ENCODE measurements at places on chromosomes 3 and 15.

DNA sequence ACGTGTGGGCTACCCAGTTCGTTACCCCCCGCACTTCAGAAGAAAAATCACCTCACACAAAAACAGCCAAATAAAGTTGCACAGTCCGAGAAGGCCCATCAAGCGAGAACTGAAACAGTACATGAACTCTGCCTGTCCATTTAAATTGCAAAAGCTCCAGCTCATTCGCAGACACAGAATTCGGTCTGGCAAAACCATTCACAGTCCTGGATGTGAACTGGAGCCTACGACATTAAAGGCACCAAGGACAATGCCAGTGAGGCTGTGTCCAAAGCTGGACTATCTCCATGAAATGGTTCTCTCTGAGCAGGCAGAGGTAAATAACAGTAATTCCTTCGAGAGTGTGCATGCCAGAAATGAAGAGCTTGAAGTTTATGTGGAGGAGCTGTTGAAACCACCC is 261.3 kb upstream of the ICE2 start:
- no peak for DNase-seq

- no peak for DNase-seq
Observed at GRCh38 chr3:127671523-127672428, 976 bp upstream of the ABTB1 start.

DNA sequence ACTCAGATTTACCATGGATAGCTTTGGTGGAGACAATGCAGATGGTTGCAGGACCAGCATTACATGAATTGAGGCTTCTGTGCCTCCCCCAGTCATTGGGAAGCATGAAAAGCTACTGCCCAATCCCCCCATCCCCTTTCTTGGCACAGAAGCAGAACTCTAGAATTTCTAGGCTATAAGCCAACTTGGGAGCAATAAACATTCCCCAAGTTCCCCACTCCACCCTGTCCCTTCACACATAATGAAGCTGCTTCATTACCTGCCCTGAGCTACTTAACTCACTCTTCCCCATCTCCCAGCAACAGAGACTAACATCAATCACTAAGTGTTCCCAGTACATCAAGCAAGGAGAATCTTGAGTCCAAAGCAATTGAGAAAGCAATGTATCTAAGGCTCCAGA is 164.5 kb downstream of the RORA start:
- no peak for DNase-seq

GRCh38 chr3:122936986-122937385 is 90.6 kb downstream of the SEMA5B start:
- no peak for DNase-seq

DNA sequence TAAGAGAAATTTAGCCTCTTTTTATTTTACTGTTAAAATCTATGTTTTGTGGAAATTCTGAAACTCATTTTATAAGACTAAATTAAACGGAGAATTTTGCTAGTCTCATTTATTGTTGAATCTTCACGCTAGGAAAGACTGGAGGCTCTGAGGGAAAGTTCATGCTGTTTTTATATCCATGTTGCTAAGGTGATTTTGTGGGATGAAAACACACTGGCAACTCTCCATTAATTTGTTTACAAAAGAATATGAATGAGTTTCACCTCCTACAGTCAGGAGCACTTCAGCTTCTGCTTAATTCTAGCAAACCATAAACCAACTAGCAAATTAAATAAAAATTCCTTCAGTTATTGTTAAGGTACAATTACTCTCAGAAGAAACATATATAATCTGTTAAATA is 195.4 kb downstream of the RAP2B start:
- no peak for DNase-seq

DNA sequence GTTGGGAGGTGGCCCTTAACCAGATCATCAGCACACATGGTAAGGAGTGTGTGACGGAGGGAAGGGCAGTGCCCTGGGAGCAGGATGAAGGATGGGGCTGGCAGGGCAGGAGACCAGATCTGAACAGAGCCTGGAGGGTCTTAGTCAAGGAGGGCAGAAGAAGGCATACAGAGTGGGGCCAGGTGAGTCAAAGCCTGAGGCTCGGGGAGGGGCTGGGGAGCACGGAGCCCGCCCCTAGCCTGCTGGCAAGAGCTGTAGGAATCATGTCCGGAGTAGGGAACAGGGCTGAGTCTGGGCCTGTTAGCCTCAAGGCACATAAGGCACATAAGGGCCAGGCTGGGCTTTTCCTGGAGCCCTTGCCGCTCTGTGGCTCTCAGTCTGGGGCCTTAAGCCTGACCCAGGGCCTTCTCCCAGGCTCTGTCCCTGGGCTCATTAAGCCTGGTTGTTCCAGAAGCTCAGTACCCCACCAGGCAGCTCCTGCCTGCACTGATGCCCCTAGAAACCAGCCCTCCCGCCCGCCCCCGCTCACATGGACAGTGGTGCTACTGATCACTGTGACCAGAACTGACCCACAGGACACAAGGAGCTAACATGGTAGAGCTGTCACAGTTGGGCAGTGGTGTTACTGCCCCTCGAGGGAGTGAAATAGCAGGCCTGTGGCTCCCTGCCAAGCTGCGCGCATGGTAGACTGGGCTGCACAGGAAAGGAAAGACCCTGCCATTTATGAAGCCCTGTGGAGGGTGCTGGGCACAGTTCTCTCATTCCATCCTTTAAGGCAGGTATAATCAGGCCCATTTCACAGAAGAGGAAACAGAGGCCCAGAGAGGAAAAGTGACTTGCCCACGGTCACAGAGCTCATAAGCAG is 14.6 kb downstream of the ISG20 start:
- no peak for DNase-seq

DNA sequence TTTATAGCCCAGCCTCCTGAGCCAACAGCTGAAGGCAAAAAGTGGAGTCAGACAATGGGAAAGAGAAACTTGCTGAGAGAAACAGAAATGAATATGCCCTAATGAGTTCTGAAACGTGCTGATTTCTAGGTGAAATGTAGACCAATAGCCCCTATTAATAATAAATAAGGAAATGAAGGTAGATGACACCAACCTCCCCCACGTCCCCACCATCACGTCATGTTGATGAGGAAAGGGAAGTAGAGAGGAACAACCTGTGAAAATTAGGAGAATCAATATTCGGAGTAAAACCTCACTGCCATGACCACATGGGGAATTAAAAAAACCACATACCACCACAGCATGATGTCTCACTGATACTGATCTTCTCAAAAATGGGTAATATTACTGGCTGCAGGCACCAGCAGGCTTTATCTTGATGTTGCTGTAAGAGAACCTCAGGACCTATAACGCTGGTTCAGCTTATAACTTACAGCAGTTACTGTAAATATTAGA is 64.0 kb downstream of the KAT2B start:
- peak; percentile 20 for DNase-seq

DNA sequence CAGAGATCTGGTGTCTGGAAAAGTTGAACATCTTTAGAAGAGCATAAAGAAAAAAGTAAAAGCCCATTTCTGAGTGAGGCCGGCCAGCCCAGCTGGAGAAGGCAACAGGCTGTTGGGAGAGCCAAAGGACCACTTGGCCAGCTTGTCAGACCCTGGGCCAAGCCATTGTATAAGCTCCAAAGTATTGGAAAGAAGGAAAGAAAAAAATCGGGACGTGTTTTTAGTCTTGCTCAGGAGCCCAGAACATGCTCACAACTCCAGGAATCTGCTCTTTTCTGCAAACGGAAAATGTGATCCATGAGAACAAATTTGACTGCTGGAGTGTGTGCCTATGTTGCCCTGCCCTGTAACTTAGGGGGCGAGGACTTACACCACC is 10.4 kb upstream of the CLPX start:
- no peak for DNase-seq

- no peak for DNase-seq
Observed at GRCh38 chr15:39774688-39775267, 7.9 kb downstream of the FSIP1 start.

- no peak for DNase-seq
Observed at GRCh38 chr3:180142041-180142440, 105.3 kb upstream of the PEX5L start.

GRCh38 chr15:29821416-29822099 is 710 bp downstream of the TJP1 start:
- DNase-seq = peak; percentile 8

DNA sequence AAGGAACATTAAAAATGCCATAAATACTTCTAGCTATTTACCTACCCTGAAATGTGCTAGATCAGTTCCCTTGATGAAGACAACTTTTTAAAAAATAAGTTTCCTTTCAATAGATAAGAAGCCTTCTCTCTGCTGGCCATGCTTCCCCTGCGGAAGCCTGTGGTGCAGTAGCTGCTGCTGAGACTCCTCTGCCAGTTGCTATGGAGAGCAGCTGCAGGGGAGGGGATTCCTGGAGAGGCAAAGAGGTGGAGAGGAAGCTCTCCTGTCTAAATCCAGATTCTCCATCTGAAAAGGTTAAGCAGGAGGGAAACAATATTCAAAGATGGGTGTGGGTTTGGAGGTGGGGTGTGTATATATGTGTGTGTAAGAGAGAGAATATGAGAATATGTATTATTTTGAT is 69.8 kb upstream of the BFSP2 start:
- no peak for DNase-seq

- DNase-seq = no peak
Observed at GRCh38 chr3:192655040-192655439, 72.3 kb downstream of the FGF12 start.

DNA sequence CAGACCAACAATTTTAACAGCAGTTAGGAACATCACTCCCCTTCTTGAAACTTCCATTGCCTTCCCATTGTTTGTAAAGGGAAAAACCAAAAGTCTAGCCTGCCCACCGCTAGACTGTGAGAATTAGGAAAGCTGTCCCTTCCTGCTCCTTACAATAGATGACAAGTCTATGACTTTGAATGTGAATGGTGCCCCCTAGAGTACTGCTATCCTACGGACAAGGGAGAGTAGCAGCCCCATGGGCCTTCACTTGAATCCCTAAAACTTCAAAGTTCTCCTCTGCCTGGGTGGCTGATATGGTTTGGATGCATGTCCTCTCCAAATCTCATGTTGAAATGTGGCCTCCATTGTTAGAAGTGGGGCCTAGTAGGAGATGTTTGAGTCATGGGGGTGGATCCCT is 41.0 kb upstream of the FSIP1 start:
- no peak for DNase-seq

- DNase-seq = no peak
Observed at GRCh38 chr3:125221831-125222230, 9.3 kb upstream of the SLC12A8 start.

GRCh38 chr3:127589600-127590281 is 792 bp downstream of the TPRA1 start:
- DNase-seq = no peak

GRCh38 chr3:156187146-156187769 is 66.9 kb downstream of the KCNAB1 start:
- no peak for DNase-seq

DNA sequence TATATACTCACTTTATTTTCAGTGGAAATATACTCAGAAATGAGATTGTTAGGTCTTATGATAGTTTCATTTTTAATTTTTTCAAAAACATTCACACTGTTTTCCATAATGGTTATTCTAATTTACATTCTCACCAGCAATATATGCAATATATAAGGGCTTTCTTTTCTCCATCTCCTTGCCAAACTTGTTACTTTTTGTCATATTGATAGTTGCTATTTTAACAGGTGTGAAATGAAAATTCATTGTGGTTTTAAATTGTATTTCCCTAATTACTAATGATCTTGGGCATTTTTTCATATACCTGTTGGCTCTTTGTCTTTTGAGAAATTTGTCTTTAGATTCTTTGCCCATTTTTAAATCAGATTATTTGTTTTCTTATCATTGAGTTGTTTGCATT is 325.2 kb downstream of the DIPK2A start:
- no peak for DNase-seq

GRCh38 chr15:32824777-32825176 is 107.0 kb downstream of the GREM1 start:
- DNase-seq = no peak

GRCh38 chr3:197283045-197283444 is 15.4 kb downstream of the DLG1 start:
- no peak for DNase-seq

- no peak for DNase-seq
Observed at GRCh38 chr3:111738238-111738637, 120.8 kb upstream of the PHLDB2 start.

GRCh38 chr15:90942354-90943120 is 7.5 kb downstream of the UNC45A start:
- no peak for DNase-seq

DNA sequence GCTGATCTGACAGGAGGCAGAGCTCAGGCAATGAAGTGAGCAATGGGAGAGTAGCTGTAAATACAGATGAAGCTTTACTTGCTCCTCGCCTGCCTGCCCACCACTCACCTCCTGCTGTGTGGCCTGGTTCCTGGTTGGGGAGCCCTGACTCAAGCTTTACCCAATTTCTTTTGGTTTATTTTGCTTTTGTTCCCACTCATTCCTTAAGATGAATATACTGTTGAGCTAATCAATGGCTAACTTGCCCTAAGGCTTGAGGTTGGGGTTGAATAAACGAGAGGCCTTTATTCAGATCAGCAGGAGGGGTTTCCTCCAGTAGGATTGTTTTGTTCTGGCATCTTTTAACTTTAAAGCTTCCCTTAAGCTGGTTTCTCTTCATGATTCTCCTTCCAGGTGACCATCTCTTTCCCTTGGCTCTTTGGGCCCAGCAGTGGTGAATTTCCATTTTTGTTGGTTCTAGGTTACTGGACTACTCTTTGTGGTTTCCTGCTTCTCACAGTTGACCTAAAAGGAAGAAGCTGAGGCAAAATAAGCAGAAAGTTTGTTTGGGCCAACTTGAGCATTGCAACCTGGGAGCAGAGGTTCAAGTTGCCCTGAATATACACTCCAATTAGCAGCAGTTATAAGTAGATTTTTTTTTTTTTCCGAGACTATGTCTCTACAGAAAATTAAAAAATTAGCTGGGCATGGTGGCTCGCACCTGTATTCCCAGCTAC is 44.4 kb downstream of the STARD9 start:
- DNase-seq = no peak

GRCh38 chr15:94023531-94023930 is 207.8 kb upstream of the MCTP2 start:
- DNase-seq = no peak

DNA sequence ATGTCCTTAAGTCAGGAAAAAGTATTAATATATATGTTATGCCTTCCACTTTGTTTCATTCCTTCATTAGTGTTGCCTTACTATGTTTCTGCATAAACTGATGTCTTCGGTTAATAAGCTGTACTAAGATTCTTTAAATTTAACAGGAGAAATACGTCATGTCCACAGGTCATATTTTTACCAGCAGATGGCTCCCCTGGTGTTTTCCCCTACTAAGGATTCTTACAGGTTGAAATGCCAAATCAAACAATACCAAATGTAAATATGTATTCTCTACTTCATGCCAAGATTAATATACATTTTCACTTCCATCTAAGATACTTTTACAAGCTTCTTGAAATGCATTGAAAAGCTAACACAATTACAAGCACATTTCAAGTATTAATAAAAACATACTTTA is 1602.1 kb downstream of the SI start:
- DNase-seq = no peak

DNA sequence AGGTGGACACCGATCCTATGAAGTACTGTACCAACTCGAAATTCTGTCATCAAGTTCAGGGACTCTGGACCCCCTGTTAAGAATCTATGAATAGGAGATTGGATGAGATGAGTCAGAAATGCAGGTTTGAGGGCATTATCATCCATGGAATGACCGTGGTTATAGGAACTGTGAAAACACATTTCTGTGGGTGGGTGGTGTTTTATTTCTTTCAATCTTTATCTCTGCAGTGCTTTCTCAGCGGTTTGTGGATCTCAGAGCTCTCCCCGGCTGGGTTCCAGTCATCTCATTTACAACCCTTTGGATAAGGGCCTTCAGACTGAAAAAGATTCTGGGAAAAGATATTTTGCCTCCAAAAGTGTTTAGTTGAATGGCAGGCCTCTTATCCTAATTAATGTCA is 5.4 kb upstream of the ABHD17C start:
- DNase-seq = no peak

Data from stimulated activated CD8-positive, alpha-beta memory T cell treated with anti-CD3 and anti-CD28 coated beads, Interleukin-4, amount 100 ng/mL, for 24 hours (primary cell).